Activated B cell treated with CpG ODN at 0.5 μM for 24 hours (primary cell): ENCODE measurements at places on chromosomes 5 and 9.

- DNase-seq = no peak
These were observed 398.0 kb downstream of the PSAT1 start for GRCh38 chr9:78694974-78695373.

DNA sequence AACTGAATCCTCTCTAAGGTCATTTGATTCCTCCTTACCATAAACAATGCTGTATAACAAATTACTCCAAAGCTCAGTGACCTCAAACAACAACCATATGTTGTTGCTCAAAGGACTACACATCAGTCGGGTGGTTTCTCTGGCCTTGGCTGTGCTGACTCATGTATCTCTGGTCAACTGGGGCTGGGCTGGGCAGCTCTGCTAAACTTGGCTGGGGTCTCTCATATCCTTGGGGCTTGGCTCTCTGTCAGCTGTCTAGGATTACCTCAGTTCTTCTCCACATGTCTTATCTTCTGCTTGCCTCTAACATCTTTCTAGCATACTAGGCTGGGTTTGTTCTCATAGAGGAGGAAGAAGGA lies 86.4 kb downstream of the GALNT10 start:
- DNase-seq = no peak

- no peak for DNase-seq
These were observed 376.4 kb downstream of the KCTD16 start for GRCh38 chr5:144547098-144547499.

GRCh38 chr5:102778478-102778877 lies 23.4 kb downstream of the PAM start:
- no peak for DNase-seq

DNA sequence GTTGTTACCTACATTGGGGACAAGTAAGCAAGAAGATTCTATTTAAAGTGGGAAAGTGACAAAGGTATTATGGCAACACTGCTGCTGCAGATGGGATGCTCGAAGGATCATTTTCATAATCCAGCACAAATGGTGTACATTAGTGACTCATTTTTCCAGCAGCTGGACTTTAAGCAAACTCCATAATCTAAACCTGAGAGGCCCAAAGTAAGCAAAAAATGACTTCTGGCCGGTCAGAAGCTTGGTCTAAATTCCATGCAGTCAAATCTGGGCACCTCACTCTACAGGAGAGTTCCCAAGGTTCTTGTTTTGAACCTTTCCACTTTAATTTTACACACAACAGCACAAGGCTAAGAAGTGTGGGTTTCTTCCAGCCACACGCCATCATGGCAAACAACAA lies 43.6 kb upstream of the TRAF1 start:
- DNase-seq = no peak

GRCh38 chr5:883475-884181 lies 9.0 kb downstream of the BRD9 start:
- no peak for DNase-seq

DNA sequence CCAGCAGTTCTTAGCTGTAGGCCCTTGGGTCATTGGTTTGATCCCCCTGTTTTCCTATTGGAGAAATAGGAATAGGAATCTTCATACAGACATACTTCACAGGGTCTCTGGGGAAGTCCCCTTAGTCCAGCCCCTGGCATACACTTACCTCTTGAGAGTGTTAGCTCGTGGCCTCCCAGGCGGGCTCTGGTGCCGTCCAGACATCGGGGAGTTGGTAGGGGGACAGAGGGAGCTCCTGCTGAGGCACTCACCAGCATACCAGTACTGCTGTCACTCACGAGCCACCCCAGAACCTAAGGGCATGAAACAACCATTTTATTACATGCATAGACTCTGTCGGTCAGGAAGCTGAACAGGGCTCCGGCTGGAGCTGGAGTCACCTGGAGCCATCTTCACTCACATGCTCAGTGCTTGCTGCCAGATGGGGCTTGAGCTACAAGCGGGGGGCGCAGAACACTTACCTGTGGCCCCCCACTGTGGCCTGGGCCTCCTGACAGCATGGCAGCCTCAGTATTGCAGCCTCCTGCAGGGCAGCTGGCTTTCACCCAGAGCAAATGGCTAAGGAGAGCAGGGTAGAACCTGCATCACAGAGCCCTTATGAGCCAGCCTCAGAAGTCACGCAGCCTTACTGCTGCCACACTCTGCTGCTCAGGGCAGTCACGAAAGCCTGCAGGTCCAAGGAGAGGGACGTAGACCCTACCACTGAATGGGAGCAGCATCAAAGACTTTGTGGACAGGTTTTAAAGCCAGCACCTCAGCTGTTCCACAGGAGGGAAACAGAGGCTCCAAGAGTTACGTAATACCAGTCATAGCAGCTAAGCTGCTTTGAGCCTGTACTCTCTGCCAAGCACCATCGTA lies 58.3 kb upstream of the ANGPTL2 start:
- DNase-seq = peak; percentile 1

- no peak for DNase-seq
These were observed 2.4 kb downstream of the PIP5KL1 start for GRCh38 chr9:127927988-127928675.

DNA sequence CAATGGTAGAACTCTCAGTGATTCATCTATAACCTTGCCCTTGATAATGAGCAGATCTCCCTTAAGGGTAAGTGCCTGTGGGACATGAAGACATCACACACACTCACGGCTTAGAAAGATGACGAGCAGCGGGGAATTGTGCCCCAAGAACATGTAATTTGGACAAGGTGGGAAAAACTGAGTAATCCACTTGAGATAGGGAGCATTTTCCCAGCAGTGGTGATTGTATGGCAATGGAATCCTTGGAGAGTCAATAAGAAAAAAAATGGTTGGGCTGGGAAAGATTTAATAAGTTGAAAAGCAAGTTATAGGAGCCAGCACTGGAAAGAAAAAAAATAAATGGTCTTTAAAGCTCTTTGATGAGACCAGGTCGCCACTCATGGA lies 193.1 kb downstream of the GLIS3 start:
- DNase-seq = no peak

DNA sequence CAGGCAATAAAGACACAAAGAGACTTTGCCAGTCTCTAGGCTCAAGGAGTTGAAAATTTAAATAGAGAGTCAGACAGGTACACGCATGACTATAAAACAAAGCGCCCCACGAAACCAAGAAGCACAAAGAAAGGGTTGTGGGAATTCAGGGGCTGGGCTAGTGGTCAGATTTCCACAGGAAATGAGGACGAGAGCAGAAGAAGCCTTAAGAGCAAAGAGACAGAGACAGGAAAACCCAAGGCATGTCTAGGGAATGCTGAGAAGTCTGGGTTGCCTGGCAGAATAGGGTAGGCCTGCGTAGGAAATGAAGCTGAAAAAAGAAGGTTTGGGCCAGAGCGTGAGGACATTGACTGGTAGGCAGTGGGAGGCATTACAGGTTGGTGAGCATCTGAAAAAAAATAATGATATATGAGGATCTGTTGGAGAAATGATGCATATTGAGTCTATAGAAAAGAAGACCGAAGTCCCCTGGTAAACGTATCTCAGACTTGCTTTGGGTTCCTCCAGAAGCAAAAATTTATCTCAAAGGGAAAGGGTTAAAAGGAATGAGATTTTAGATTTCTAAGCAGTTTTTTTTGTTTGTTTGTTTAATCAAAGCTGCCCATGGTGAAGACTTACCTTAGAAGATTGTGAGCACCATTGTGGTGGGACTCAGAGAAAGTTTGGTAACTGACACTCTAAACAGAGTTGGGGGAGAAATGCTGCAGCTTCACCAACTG lies 51.8 kb downstream of the SLC1A3 start:
- DNase-seq = no peak

- no peak for DNase-seq
These were observed 7.4 kb upstream of the DCTN4 start for GRCh38 chr5:150766251-150766650.

DNA sequence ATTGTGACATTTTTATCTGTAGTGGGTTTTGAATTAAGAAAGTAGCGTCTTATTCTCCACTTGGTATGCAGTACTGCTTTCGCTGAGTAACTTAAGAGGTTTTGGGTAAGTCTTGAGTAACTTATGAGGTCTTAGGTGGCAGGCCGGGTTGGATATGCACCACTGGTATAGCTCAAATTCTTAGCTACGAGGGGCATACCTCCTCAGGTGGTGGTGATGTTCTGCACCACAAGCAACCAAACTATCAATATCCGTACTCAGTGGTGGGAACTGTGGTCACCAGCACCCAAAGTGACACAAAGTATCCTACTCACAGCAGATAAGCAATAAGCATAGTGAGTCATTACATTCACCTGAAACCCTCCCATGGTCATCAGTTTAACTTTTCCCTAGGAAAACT lies 13.7 kb downstream of the SMC2 start:
- DNase-seq = no peak

- DNase-seq = peak; percentile 91
These were observed 19.7 kb upstream of the GARNL3 start for GRCh38 chr9:127244609-127245601.

GRCh38 chr9:19162956-19163355 lies 35.7 kb upstream of the PLIN2 start:
- DNase-seq = no peak

- no peak for DNase-seq
These were observed 42.3 kb upstream of the CLPTM1L start for GRCh38 chr5:1387059-1387755.

DNA sequence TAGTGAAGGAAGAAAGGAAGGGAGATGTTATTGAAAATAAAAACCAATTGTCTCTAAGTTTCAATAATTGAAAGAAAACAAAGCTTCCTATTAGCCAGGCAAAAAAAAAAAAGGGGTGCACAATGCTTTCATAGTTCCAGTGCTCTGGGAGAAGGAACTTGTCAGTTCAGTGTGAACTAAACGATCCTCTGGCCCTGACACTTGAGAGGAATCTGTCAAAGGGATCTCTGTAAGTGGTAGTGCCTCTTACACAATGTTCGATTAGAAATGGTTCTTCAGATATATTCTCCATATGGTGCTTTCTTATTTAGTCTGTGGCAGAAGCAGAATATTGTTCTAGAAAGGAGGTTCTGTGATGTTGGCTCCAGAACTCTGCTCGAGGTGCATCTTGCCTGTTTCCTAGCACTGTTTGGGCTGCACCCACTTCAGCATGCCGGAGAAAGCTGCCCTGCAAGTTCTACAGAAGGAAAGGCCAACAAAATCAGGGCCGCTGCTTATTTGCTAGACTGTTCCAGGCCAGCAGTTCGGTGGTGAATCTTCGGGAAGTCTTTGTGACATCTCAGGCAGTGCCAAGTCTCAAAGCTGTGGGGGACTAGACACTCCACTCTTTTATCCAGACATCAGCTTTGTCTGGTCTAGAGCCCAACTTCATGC lies 90.9 kb downstream of the PIK3R1 start:
- no peak for DNase-seq
